ENCODE measurements at places on chromosomes 6 and 20.

- DNase-seq = no peak
Measured at GRCh38 chr6:66321017-66321416, 614.0 kb upstream of the EYS start.

GRCh38 chr6:137013738-137014602 lies 30.8 kb downstream of the IL20RA start:
- peak; percentile 4 for DNase-seq

DNA sequence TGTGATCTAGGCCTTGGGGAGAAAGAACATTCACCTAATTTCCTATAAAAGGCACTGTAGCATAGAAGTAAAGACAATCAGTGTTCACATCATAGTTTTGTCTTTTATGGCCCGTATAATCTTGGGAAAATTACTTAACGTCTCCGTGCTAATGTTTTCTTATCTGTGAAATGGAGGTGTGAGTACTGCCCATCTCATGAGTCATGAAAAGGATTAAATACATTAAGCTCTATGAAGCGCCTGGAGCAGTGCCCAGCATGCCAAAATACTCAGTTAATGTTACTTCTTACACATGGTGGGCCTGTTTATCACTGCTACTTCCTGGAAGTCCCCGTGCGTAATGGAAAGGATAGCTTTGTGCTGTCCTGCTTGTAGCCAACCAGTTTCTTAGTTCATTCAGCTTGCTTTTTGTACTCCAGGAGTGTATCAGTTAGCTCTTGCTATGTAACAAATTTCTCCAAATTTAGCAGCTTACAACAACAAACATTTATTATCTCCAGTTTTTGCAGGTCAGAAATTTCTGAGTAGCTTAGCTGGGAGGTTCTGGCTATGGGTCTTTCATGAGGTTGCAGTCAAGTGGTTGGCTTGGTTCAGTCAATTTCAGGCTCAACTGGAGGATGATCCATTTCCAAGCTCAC lies 103.6 kb upstream of the BMP2 start:
- DNase-seq = no peak

DNA sequence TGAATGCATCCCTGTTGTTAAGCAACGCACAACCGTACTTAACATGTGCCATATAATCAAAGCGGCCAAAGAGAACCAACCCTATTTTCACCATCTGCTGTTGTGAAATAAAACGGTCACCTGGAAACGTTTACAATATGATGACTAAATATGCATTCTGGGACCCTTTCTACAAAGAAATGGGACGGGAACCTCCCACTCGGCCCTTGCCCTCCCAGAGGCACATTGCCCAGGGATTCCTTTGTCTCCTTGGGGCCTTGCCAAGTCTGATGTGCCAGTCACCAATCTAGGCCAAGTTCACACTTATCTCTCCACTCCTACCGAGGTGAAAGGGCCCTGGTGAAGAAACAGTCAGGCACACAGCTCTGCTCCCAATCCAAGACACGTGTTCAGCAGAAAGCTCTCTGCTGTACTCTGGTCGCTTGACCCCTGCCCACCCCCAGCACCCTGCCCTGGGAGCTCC lies 427.4 kb upstream of the JARID2 start:
- DNase-seq = no peak

GRCh38 chr20:47070176-47070575 lies 175.5 kb downstream of the EYA2 start:
- DNase-seq = no peak

DNA sequence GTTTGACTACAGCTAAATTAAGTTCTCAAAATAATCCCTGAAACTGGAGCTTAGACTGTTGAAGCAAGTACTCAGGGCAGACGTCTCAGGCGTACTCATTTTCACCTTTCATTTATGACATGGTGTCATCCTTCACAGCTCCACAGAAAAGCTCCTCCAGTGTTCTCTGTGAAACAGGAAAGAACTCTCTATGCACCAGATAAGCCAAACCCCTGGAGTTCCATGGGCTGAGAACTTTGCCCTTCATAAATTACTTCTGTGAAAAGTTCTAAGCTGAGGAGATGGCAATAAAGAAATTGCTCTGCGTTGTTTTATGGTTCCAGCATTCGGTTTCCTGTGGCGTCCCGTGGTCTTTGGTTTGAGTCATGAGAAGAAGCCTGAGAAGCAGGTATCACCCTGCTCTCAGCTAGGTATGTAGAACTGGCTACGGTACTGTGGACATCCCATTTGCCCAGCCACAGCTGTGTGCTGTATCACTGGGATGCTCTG lies 20.2 kb upstream of the RREB1 start:
- no peak for DNase-seq

DNA sequence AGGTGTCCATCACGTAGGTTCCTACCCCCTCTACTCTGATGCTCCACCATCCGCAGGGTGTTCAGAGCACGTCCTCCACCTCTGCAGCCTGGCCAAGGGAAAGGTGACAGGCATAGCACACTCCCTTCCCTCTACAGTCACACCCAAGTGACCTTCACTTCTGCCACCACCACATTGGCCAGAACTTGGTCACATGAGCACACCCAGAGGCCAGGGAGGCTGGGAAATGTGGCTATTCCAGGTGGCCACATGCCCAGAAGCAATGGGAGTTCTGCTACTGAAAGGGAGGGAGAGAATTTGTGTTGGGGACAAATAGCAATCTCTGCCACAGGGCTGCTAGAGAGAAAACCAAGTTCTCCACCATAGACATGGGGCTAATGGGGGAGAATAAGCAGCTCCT lies 180.3 kb downstream of the NFATC2 start:
- DNase-seq = no peak

DNA sequence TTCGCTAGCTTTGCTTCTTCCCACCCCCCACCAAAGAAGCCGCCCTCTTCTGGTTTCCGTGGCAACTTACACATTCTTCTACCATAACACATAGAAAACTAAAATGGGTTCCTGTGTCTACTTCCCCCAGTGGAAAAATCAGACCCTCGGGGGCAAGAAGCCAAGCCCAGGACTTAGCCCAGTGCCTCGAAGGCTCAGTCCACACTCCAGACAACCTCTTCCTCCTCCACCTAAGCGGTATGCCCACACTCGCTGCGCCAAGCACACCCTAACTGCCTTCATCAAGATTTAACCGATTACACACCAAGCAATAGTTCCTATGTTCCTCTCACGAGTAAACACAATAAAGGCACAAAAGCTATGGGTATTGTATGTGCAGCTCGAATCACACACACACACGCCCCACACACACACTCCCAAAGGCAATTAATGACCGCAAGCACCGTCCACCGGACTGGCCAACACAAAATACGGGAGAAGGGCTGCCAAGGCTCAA lies 537 bp downstream of the PPIL4 start:
- peak; percentile 62 for DNase-seq

GRCh38 chr6:121732641-121733040 lies 297.2 kb downstream of the GJA1 start:
- DNase-seq = no peak

DNA sequence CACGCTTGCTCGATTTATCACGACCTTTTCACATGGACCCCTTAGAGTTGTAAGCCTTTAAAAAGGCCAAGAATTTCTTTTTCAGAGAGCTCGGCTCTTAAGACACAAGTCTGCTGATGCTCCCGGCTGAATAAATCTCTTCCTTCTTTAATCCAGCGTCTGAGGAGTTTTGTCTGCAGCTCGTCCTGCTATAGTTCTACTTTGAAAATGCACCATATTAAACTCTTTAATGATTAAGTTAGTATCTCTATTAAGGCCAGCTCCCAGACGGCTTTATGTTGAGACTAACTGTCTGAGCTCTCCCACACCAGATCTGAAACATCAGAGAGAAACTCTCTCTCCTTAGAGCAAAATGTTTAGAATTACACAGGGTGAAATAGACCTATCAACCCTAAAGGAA lies 18.0 kb upstream of the GSTA3 start:
- DNase-seq = no peak

GRCh38 chr6:12092762-12093161 lies 80.7 kb downstream of the HIVEP1 start:
- no peak for DNase-seq

GRCh38 chr20:16944745-16945144 lies 196.6 kb downstream of the OTOR start:
- no peak for DNase-seq

DNA sequence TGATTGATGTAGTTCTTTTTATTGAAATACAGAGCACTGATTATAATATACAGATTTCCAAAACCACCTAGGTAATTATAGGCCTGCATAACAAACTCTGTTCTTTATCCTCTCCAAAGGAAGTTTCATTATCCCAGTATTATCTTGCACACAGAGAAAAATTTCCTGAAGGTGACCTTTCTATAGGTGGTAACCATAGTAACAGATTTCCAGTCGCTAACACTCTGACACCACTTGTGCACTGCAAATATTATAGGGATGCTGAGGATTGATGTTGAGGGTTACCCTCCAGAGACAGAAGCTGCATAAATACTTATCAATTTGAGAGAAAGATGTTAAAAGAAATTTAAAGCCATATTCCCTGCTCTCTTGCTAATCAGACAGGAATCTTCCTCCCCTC lies 274.5 kb upstream of the NRSN1 start:
- no peak for DNase-seq

Data from inflammatory macrophage (primary cell).